Eye (tissue), 1 donor: ENCODE measurements at places on chromosomes 1 and 21.
A peak's percentile ranks its signal among the peaks of the same experiment; 100 is the strongest.

DNA sequence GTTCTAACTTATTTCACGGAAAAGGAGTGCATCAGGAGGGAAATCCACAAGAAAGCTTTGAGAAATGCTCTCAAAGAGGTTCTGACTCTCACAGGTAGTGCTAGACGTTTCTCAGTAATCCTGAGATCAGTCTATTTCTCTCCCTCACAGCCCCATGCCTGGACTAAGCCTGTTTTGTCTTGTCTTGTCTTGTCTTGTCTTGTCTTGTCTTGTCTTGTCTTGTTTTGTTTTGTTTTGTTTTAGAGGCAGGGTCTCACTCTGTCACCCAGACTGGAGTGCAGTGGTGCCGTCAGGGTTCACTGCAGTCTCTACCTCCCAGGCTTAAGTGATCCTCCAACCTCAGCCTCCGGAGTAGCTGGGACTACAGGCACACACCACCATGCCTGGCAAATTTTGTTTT lies 133.3 kb upstream of the SGIP1 start:
- no peak for DNase-seq

DNA sequence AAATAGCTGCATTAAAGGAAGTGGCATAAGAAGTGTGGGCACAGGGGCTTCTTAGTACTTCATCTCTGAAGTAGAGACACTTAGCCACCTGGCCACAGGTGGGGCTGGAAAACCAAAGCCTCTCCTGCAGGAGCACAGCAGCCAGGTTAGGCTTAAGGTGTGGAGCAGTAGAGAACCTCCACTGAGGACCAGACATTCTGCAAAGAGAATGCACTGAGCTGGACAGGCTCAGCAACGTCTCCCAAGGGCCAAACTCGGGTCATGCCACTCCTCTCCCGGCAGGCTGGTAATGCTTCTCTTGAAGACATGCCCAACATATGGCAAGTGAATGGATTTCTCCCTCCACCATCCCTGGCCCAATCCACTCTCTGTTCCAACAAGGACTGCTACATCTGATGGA lies 33.0 kb upstream of the LRRC38 start:
- DNase-seq = no peak

- DNase-seq = no peak
These were observed 120.7 kb downstream of the TM2D1 start for GRCh38 chr1:61604261-61604660.

DNA sequence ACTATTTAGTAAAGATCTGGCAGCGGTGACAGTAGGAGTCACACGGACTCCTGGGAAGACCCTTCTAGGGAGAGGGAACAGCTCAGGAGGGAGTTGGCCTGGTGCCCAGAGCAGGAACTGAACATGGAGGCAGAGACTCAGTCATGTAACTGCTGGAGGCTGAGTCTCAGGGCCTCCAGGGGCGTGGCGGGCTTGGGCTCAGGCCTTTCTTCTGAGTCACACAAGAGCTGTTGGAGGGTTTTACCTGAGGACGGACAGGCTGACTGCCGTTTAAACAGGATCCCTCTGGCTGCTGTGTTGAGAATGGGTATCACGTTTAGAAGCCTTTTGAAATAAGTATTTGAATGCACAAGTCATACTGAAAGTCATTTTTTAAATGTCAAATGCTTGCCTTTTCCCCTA lies 7.2 kb upstream of the ETS2 start:
- no peak for DNase-seq

DNA sequence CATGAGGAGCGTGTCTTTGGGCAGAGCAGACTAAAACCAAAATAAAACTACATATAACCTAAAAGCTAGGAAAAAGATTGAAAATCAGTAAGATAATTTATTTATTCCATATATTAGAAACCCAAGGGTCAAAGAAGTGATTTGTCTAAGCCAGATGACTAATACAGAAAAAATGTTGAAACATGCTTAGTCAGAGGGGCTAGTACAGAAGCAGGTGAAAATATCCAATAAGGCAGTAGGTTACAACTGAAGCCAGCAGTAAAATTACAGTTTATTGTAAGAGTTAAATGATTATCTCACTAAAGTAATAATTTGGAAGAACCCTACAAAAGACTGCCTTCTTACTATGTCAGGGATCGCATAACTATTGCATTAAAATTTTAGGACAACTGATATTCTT lies 1190.9 kb upstream of the PRMT6 start:
- DNase-seq = no peak

GRCh38 chr1:91015794-91016550 lies 5.9 kb downstream of the ZNF644 start:
- no peak for DNase-seq

GRCh38 chr1:199463521-199464127 lies 563.9 kb upstream of the NR5A2 start:
- DNase-seq = peak; percentile 9

DNA sequence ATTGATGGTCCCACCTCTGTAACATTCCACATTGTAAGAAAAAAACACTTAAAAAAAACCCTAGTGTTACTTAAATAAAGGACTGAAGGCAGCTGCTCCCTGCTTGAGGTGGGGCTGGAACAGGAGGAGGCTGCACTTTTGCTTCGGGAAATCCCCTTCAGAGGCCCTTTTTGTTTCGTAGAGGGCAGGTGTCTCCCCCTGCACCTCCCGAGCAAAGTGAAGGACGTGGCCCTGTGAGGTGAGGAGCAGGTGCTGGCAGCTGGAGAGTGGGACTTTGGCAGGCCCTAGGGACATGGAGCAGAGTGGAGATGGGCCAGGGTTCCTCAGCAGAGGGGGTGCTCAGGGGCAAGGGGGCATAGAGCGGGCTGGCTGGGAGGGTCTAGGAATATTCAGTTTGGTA lies 33.4 kb upstream of the WNT4 start:
- DNase-seq = no peak

GRCh38 chr1:223738465-223739365 lies 26.4 kb downstream of the CAPN2 start:
- no peak for DNase-seq

DNA sequence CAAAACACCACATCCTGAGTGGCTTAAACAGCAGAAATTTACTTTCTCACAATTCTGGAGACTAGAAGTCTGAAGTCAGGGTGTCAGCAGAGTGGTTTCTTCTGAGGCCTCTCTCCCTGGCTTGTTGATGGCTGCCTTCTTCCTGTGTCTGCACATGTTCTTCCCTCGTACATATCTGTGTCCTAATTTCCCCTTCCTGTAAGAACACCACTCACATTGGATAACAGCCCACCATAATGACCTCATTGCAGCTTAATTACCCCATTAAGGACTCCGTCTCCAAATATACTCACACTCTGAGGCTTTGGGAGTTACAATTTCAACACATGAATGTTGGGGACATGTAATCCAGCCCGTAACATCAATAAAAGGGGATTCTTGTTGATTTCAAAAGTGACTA lies 23.4 kb downstream of the C8A start:
- DNase-seq = peak; percentile 39

- DNase-seq = no peak
These were observed 67.6 kb upstream of the NEK2 start for GRCh38 chr1:211742889-211743529.

- no peak for DNase-seq
These were observed 33.8 kb upstream of the EYA3 start for GRCh38 chr1:28122183-28122582.

DNA sequence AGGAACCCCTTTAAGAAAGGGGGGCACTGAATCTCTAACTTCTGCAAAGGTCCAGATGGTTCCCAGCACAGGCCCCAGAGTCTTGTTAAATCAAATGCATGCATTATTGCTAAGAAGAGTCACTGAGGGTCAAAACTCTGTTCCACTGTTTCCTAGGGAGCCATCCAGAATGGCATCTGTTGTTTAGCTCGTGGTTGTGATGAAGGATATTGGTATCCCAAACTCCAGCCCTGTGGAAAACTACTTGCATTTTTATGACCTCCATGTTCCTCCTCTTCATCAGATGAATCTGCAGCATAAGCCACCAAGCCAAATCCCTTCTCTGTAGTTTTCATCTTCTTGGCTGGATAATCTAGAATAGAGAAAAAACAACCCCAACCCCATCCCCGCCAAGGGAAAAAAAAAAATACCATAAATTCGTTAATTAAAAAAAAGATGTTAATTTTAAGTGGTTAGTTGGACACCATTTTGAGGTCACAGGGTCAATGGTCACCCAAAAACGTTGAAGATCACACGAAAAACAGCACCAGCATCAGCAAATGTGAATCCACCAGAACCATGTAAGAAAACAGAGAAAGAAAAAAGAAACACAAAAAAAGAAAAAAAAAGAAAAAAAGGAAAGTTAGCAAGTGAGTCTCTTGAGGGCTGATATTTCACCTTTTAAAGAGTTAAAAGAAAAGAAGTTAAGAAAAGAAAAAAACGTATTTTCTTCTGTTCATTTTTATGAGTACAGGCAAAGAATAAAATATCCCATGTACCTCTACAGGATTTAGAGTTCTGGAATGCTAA lies 3.0 kb upstream of the RIT1 start:
- DNase-seq = no peak

DNA sequence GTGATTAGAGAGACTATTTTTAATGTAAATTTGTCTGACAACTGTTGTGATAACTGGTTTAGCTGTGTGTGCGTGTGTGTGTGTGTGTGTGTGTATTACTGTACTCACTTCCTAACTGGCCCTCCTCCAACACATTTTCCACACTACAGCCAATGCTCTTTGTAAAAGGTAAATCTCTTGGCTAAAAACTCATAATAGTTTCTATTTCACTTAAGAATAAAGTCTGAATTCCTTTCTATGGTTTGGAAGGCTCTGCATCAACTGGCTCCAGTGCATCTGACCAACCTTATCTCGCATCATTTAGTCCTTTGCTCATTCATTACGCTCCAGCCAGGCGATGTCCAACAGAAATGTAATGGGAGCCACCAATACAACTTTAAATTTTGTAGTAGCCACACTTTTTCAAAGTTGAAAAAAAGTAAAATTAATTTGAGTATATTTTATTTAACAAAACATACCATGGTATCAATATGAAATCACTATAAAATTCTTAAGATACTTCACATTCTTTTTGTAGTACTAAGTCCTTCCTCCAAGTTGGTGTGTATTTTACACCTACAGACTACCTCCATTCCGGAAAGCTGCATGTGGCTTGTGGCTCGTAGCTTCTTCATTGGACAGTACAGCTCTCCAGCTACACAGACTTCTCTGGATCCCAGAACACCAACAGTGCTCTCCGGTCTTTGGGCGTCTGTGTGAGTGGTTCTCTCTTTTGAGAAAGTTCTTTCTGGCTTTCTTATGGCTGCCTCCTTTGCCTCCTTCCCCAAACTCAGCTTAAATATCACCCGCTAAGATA lies 68.9 kb downstream of the NRIP1 start:
- no peak for DNase-seq

DNA sequence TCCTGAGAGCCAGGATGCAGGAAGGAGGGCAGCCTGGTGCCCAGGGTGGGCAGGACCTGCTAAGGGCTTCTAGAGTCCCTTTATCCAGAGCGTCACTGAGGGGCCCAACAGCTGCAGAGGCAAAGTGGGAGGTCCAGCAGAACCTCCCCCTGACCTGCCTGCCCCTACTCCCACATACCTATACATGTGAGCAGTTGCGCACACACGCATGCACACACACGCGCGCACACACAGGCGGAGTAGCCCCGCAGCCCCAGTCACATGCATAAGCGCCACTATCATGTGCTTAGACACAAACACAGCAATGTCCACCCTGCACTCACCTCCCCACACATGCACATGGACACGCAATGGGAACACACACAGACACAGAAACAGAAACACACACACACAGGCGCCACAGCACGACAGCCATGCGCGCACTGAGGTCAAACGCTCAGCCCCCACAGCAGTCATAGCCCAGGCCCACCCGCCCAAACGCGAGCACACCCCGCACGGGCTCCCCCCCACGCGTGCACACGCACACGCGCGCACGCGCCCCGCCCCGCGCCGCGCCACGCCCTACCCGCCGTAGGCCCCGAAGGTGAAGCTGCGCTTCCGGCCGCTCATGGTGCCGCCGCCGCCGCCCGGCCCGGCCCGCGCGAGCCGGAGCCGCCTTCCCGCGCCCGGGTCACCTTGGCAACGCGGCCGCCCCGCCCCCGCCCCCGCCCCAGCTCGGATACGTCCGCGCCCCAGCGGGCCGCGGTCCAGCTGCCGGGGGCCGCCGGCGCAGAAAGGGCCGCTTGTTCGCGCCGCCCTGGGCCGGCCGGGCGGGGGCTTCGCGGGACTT lies 17.7 kb downstream of the RAP1GAP start:
- DNase-seq = peak; percentile 74

GRCh38 chr1:8718850-8719361 lies 98.5 kb downstream of the RERE start:
- peak; percentile 74 for DNase-seq

GRCh38 chr1:206569556-206569955 lies 42.7 kb downstream of the EIF2D start:
- DNase-seq = no peak

- no peak for DNase-seq
These were observed 6.8 kb downstream of the TMEM9 start for GRCh38 chr1:201147396-201148015.

DNA sequence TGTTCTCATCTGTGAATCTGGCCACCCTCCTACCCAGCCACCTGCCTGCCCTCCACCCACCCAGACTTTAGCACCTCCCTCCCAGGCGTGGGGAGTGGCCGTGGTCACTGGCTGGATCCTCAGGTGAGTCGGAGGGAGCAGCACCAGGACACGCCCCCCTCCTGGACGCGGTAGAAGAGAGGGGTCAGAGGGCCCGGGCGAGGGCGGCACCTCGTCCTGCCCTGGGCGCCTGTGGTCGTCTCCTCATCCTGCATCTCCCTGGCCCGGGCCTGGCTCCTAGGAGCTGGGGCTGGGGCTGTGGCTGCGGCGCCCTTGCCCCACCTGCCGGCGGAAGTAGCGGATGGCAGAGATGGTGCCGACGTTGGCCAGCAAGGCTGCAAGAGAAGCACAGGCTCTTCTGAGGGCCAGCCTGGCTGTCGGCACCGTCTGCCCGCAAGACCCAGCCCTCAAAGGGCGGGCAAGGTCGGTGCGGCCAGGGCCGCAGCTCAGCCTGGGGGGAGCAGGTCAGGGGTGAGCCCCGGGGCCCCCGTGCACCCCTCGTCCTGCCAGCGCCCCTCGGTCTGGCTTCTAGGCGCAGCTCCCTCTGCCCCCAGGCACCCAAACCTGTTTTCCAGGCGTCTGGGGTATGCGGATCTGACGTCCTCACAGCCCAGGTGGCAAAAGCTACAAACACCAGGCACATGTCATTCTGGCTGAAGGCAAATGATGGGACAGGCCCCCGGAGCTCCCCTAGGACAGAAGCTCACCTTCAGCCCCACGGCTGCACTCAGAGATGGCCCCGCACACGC lies 5.8 kb downstream of the PERM1 start:
- DNase-seq = peak; percentile 92

DNA sequence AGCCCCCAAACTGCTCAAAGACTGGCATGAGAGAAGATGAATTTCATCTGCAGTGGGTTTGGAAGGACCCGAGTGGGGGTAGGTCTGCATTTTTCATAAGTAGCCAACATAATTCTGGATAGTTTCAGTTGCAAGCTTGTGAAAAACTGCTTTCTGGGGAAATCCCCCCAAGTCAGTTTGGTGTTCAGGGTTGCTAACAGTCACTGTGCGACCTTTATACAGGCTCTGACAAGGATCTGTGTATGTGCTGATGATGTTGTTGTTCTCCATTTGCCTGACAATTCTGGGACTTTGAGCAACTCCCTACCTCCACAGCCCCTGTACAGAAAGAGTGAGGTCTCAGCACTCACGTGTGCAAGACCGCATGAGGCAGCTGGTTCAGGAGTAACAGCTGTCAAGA lies 87.9 kb downstream of the SUSD4 start:
- DNase-seq = no peak

GRCh38 chr1:155929057-155929456 lies 5.2 kb downstream of the KHDC4 start:
- no peak for DNase-seq
